ENCODE measurements at places on chromosomes 6 and 20. TPM values are rescaled to one million over a fixed set of nuclear protein-coding genes. Genes with fewer than 3 reads are reported as not detected.

- H3K36me3 ChIP-seq, result no peaks in the 10 kb centered on the region
- no peak for DNase-seq
- no peak overlapping the region for H3K4me3 ChIP-seq
- H3K27ac ChIP-seq, result no peak overlapping the region
These were observed 31.6 kb downstream of the DLL1 start for GRCh38 chr6:170259278-170259677.

DNA sequence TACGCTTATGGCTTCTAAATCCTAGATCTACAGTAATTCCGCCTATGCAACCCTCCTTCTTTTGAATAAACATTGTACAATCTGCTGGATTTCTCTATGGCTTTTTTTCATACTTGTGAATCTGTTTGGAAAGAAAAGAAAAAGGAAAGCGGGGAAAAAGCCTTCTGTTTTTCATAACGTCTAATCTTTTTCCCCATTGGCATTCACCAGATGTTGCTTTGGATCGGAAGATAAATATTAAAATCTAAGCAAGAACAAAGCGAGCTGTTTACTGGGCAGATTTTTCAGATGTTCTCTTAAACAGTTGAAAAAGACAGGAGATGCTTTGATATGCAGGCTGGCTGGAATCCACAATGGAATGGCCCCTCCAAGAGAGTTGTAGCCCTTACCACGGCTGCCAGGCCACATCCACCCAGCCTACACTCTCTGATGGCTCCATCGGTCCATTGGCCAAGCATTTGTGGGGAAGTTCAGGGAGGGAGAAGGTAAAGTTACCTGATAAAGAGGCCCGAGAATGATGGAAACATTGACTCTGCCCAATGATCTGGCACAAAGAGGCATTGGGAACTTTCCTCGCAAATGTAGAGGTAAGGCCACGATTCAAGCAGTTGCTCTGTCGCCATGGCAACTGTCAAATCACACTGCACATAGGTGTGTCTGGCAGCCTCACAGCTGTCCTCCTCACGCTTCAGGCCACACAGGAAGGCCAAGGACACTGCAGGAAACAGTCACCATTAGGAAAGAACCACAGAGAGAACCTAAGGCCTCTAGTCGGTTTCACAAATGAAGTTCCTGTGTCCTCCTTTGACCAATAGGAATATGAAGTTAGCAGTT is 70.3 kb downstream of the PKHD1 start:
- no peak overlapping the region for H3K4me3 ChIP-seq
- no peaks in the 10 kb centered on the region for H3K27me3 ChIP-seq
- no peak overlapping the region for H3K27ac ChIP-seq

GRCh38 chr6:131945971-131946370 is 5.2 kb downstream of the CCN2 start:
- DNase-seq, result no peak
- H3K36me3 ChIP-seq, result no peaks in the 10 kb centered on the region
- H3K27ac ChIP-seq, result no peak overlapping the region
- no peak overlapping the region for H3K4me3 ChIP-seq

GRCh38 chr6:154403788-154404187 is 47.2 kb upstream of the IPCEF1 start:
- no peak for DNase-seq
- no peaks in the 10 kb centered on the region for H3K4me1 ChIP-seq
- H3K27ac ChIP-seq, result no peak overlapping the region
- H3K27me3 ChIP-seq, result no peaks in the 10 kb centered on the region
- no peak overlapping the region for H3K4me3 ChIP-seq

DNA sequence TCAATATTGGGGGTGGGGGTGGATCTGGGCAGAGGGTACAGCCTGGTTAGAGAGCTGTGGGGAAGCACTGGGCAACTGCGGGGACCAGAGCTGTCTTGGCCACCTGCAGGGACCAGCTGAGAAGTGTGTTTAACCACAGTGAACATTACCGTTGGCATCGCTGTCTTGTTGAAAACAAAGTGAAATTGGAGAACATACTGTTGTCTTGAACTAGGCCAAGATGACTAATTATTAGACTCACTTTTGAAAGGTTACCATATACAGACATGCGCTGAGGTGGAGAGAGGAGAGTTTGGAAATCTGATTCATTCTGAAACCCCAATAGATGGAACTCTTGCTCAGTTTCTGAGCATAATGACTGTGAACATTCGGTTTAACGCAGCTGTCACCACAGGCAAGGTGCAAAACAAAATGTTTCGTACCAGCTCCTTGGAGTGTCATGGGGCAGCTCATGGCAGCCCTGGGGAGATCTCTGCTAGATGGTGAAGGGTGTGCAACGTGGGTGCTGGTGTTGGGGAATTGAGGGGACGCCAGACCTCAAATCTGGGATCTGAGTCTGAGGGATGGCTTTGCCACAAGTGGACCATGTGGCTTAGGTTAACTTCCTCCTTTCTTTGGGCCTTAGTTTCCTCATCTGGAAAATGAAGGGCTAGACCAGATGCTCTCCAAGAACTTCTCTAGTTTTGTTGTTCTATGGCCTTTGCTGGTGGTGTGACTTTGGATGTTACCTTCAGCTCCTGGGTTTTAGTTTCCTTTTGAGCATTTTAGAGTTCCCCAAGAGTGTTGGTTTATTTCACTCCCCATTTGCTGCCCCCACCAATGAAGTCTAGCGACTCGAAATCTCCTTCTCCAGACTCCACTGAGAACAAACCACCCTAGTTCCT is 24.6 kb upstream of the GTSF1L start:
- H3K4me1 ChIP-seq, result peaks cover 6% of the 10 kb centered on the region
- no peaks in the 10 kb centered on the region for H3K27me3 ChIP-seq
- peak; percentile 48 for DNase-seq
- peak overlapping the region; percentile 19 for H3K27ac ChIP-seq

GRCh38 chr6:158627940-158628211 is 16.7 kb downstream of the DYNLT1 start:
- no peak overlapping the region for H3K4me3 ChIP-seq
- no peaks in the 10 kb centered on the region for H3K36me3 ChIP-seq
- no peak for DNase-seq
- H3K4me1 ChIP-seq, result no peaks in the 10 kb centered on the region
- no peaks in the 10 kb centered on the region for H3K27me3 ChIP-seq

GRCh38 chr6:2147766-2148448 is 97.5 kb downstream of the GMDS start:
- no peaks in the 10 kb centered on the region for H3K27me3 ChIP-seq
- no peak for DNase-seq
- H3K36me3 ChIP-seq, result no peaks in the 10 kb centered on the region
- no peak overlapping the region for H3K4me3 ChIP-seq

- no peak for DNase-seq
- no peaks in the 10 kb centered on the region for H3K4me1 ChIP-seq
- H3K27me3 ChIP-seq, result no peaks in the 10 kb centered on the region
- H3K4me3 ChIP-seq, result peak overlapping the region; percentile 70
- no peaks in the 10 kb centered on the region for H3K36me3 ChIP-seq
- H3K27ac ChIP-seq, result peak overlapping the region; percentile 85
These were observed 867 bp upstream of the AKAP7 start for GRCh38 chr6:131134220-131134979.

- no peaks in the 10 kb centered on the region for H3K27me3 ChIP-seq
- no peak for DNase-seq
- no peak overlapping the region for H3K4me3 ChIP-seq
- H3K4me1 ChIP-seq, result no peaks in the 10 kb centered on the region
- no peaks in the 10 kb centered on the region for H3K36me3 ChIP-seq
These were observed 403.0 kb downstream of the CD83 start for GRCh38 chr6:14520536-14520935.

- no peaks in the 10 kb centered on the region for H3K27me3 ChIP-seq
- DNase-seq, result no peak
- H3K27ac ChIP-seq, result no peak overlapping the region
- no peaks in the 10 kb centered on the region for H3K36me3 ChIP-seq
These were observed 76.1 kb downstream of the SCAND1 start for GRCh38 chr20:35878113-35878625.

PGC gene
- total RNA-seq, result not detected

HLA-A gene
- 1,227 TPM for total RNA-seq

PRDM13 gene
- total RNA-seq, result not detected

RAB23 gene
- total RNA-seq, result 5.1 TPM

COL20A1 gene
- not detected for total RNA-seq

Measured in Peyer's patch (tissue), 4 donors.